ENCODE measurements at places on chromosomes 16 and 17.
A peak's percentile ranks its signal among the peaks of the same experiment; 100 is the strongest.

GRCh38 chr17:58947824-58948223 is 158.9 kb downstream of the TRIM37 start:
- no peak for DNase-seq

DNA sequence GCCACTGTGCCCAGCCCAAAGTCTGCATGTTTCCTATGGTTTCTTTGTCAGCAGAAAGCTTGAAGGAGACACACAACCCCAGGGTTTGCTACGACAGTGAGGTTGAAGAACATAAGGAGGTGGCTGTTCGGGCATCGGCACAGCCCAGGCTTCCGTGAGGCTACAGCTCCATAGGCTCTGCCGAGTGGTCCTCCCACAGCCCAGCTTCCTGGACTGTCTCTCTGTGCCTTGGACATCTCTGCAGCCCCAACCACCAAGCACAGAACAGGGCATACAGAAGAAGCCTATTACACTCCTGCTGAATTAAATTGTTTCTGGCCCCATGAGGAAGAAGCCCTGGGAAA is 3.2 kb upstream of the HAP1 start:
- no peak for DNase-seq

GRCh38 chr17:68398691-68399637 is 58.3 kb downstream of the WIPI1 start:
- DNase-seq = peak; percentile 67

GRCh38 chr16:65120831-65121721 is 787 bp downstream of the CDH11 start:
- DNase-seq = no peak

- DNase-seq = peak; percentile 33
These were observed 121.7 kb downstream of the MYO1D start for GRCh38 chr17:32755045-32755805.
